Neuronal stem cell (in vitro differentiated cells): ENCODE measurements at places on chromosomes 2 and 18.

DNA sequence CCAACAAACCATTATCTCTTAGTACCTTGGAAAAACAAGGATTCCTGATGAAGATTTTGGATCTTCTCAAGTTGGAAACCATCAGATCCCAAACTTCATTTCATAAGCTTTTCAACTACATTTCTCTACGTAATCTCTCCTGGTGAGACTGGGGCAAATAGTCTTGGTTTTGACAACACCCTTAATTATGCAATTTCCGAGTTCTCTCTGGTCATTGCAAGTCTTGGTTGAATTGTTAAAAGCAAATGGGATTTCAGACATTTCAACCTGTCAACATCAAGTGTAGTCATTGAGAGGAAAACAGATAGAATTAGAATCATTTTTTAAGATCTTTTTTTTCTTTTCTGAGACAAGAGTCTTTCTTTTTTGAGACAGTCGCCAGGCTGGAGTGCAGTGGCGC is 26.2 kb downstream of the KLF7 start:
- DNase-seq: no peak

- no peak for DNase-seq
Measured at GRCh38 chr2:71071681-71072398, 3.4 kb downstream of the NAGK start.

- no peak for DNase-seq
Measured at GRCh38 chr2:39437522-39438296, 624 bp upstream of the MAP4K3 start.

DNA sequence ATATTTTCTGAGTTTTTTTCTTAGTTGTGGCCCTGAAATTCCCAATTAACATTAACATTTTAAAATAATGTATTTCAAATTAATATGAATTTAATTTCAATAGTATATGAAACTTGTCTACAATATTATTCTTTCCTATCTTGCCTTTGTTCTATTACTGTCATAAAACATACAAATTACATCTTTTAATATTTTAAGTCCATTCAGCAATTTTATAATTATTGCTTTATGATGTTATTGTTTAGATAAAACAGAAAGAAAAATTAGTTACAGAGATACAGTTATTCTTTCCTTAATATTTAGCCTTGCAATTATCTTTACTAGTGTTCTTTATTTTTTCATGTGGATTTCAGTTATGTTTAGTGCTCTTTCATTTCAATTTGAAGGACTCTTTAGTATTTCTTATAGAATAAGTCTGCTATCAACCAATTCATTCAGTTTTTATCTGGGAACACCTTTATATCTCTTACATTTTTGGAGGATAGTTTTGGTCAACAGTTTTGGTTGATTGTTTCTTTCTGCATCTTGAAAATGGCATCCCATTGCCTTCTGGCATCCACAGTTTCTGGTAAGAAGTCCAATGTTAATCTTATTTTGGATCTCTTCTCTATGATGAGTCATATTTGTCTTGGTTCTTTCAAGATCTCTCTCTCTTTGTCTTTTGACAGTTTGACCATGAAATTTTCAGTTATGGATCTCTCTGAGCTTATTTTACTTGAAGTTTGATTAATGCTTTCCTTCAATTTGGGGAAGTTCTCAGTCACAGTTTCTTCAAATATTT is 76.9 kb upstream of the CHST9 start:
- DNase-seq: no peak

DNA sequence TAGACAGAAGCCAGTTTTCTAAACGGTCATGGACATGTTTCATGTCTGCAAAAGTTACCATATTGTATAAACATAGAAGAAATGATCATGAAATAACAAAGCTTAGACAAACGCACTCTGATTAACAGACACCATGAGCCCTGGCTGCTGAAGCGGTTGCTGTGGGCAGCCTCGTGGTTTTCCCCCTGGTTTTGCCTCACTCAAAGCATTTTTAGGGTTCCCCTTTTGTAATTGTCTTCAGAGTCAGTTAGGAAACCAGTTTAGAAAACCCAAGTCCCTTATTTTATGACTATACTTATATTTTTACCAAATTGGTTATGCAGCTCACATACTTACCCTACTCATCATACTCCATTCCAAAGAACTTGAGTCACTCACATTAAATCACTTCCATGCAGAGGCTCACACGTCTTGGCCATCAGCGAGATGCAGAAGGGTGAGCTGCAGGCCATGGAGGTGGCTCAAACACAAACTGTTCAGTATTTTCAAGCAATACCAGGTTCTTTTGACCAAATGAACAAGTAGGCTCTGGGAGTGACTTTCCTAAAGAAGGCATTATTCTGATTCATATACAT is 105.6 kb upstream of the SALL3 start:
- no peak for DNase-seq

GRCh38 chr2:145090841-145091761 is 571.2 kb upstream of the ZEB2 start:
- no peak for DNase-seq

DNA sequence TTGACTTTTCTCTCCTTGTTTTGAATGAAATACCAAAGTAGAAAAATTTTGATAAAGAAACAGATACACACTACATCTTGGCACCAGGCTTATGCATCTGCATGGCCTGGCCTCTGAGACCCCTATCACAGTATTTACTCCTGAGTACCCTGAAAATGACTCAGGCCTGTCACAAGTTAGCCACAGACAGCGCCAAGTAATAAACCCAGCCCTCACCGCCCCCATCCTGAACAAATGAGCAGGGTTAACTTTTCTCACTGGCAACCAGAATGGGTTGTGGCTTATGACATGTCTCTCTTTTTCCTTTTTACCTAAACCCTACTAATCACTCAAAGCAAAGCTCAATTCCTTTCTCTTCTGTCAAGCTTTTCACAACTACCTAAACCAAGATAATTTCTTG is 35.3 kb downstream of the SPRED2 start:
- DNase-seq: no peak
